ENCODE measurements at places on chromosomes 2 and 18. TPM values are rescaled to one million over a fixed set of nuclear protein-coding genes. Genes with fewer than 3 reads are reported as not detected.

DNA sequence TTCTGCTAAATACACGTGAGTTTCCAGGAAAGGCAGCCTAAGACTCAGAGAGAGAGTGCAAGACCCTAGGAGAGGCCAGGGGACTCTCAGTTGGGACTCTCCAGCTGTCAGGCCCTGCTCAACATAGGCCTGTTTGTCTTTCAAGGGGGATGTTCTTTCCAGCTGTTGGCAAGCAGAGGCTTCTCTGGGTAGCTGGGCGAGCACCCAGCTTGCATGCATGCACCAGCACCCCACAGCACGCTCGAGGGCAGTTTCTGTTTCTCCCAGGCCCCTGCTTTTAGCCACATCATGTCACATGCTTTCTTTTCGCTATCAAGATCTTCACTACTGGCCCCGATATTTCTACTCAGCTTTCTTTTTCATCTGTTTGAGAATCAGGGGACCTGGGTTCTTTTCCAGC lies 479.3 kb upstream of the HS6ST1 start:
- H3K36me3 ChIP-seq, result no peaks in the 10 kb centered on the region
- H3K27ac ChIP-seq, result peak overlapping the region; percentile 26
- H3K27me3 ChIP-seq, result no peaks in the 10 kb centered on the region
- no peaks in the 10 kb centered on the region for H3K4me1 ChIP-seq
- H3K4me3 ChIP-seq, result no peak overlapping the region

GKN1 gene
- not detected for total RNA-seq

IL1RL1 gene
- total RNA-seq, result 0.45 TPM

- H3K27me3 ChIP-seq, result no peaks in the 10 kb centered on the region
- H3K27ac ChIP-seq, result peak overlapping the region; percentile 26
- DNase-seq, result no peak
- no peak overlapping the region for H3K4me3 ChIP-seq
Measured at GRCh38 chr2:130824492-130825061, 12.1 kb upstream of the ARHGEF4 start.

DNA sequence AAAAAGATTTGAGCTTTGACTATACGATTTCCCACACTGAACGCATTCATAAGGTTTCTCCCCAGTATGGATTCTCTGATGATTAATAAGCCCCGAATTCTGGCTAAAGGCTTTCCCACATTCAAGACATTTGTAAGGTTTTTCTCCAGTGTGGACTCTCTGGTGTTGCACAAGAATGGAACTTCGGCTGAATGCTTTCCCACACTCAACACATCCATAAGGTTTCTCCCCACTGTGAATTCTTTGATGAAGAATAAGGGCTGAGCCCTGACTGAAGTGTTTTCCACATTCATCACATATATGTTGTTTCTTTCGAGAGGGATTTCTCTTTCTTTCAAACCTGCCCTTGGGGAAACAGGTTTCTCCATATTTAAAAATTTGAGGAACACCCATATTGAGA lies 6.9 kb downstream of the ZNF24 start:
- H3K36me3 ChIP-seq, result peaks cover 85% of the 10 kb centered on the region
- H3K27ac ChIP-seq, result no peak overlapping the region
- no peak for DNase-seq
- H3K4me1 ChIP-seq, result no peaks in the 10 kb centered on the region
- H3K4me3 ChIP-seq, result no peak overlapping the region

GRCh38 chr18:48605408-48605845 lies 66.6 kb downstream of the CTIF start:
- no peak overlapping the region for H3K4me3 ChIP-seq
- no peaks in the 10 kb centered on the region for H3K36me3 ChIP-seq
- H3K4me1 ChIP-seq, result no peaks in the 10 kb centered on the region
- no peak for DNase-seq

- no peaks in the 10 kb centered on the region for H3K36me3 ChIP-seq
- DNase-seq, result no peak
- H3K4me1 ChIP-seq, result peaks cover 5% of the 10 kb centered on the region
- no peak overlapping the region for H3K4me3 ChIP-seq
- H3K27me3 ChIP-seq, result no peaks in the 10 kb centered on the region
Measured at GRCh38 chr2:129142465-129142864, 823.8 kb upstream of the HS6ST1 start.

PIEZO2 gene
- total RNA-seq, result 2.5 TPM

KCNK3 gene
- total RNA-seq, result 0.66 TPM

DNA sequence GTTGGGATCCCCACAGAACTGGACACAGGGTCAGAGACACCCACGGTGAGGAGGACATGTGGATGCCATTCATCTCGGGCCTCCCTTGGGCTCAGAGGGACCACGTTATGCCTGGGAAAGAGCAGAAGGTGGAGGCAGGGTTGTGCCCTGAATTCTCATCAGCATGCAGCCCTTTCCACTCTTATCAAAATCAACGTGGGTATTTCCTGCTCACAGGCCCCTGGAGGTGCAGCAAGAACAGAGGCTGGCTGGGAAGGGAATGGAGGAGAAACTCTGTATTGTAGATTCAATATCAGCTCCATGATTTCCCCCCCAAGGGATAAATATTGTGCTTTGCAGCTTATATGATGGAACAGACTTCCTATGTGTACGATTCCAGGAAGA lies 90.9 kb downstream of the SETBP1 start:
- no peak for DNase-seq
- no peaks in the 10 kb centered on the region for H3K36me3 ChIP-seq
- no peak overlapping the region for H3K4me3 ChIP-seq

GDF7 gene
- 1.9 TPM for total RNA-seq

- H3K36me3 ChIP-seq, result no peaks in the 10 kb centered on the region
- H3K27ac ChIP-seq, result no peak overlapping the region
- no peak for DNase-seq
- no peaks in the 10 kb centered on the region for H3K27me3 ChIP-seq
- no peaks in the 10 kb centered on the region for H3K4me1 ChIP-seq
- H3K4me3 ChIP-seq, result no peak overlapping the region
Measured at GRCh38 chr18:59446012-59446411, 86.9 kb upstream of the LMAN1 start.

DNA sequence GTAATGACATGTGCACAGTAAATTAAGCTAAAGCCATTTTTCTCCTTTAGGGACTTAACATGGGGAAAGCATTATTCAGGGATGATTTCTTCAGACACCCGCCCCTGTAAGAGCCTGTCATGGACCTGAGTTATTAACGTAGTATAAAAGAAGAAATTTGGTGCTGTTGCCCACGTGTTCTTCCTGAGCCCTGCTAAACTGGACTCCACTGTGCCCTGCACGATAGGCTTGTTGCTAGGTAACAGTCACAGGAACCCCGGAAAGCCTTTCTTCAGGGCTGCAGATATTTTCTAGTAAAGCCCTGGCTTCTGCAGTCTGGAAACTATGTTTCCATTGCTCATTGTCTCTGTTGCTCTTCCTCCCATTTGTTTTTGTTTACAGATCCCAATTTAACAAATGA lies 157.9 kb downstream of the LRRC30 start:
- H3K36me3 ChIP-seq, result no peaks in the 10 kb centered on the region
- no peak overlapping the region for H3K27ac ChIP-seq
- H3K27me3 ChIP-seq, result no peaks in the 10 kb centered on the region
- DNase-seq, result no peak
- no peak overlapping the region for H3K4me3 ChIP-seq
- H3K4me1 ChIP-seq, result no peaks in the 10 kb centered on the region

GRCh38 chr2:173347305-173348168 lies 7.1 kb upstream of the CDCA7 start:
- no peaks in the 10 kb centered on the region for H3K4me1 ChIP-seq
- no peaks in the 10 kb centered on the region for H3K36me3 ChIP-seq
- H3K4me3 ChIP-seq, result no peak overlapping the region

L3MBTL4 gene
- total RNA-seq, result 3.6 TPM

- no peak overlapping the region for H3K4me3 ChIP-seq
- H3K27ac ChIP-seq, result peak overlapping the region; percentile 39
- peaks cover 16% of the 10 kb centered on the region for H3K4me1 ChIP-seq
- no peaks in the 10 kb centered on the region for H3K36me3 ChIP-seq
Measured at GRCh38 chr2:127398239-127398590, 10.4 kb upstream of the MAP3K2 start.

GRCh38 chr2:37832590-37833197 lies 92.4 kb upstream of the RMDN2 start:
- H3K4me3 ChIP-seq, result no peak overlapping the region
- DNase-seq, result peak; percentile 45
- H3K36me3 ChIP-seq, result no peaks in the 10 kb centered on the region
- H3K4me1 ChIP-seq, result peaks cover 3% of the 10 kb centered on the region
- H3K27ac ChIP-seq, result no peak overlapping the region

NAT8 gene
- total RNA-seq, result not detected

DNA sequence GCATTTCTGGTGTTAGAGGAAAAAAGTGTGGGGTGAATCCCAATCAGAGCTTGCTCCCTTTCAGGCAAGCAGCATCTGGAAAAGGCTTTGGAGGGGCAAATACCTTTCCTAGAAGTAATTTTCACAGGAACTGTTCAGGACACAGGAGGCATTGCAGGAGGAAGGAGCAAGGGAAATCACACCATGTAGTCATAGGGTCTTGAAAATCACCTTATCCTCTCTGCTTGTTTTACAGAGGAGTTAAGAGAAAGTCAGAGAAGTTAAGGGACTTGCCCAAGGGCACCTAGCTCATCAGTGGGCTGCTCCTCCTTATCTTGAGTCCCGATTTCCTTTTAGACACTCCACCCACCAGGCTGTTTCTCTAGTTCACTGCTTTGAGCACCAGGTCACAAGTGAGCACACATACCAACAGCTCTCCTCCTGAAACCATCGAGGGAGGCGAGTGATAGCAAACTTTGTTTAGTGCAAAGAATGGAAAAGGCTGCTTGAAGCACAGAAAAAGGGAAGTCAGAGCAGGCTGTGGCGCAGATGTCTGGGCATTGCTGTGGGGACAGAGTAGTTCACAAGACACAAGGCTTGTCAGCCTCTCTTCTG lies 89.2 kb upstream of the CXCR4 start:
- H3K4me3 ChIP-seq, result no peak overlapping the region
- no peak overlapping the region for H3K27ac ChIP-seq
- H3K4me1 ChIP-seq, result no peaks in the 10 kb centered on the region
- no peaks in the 10 kb centered on the region for H3K36me3 ChIP-seq
- no peaks in the 10 kb centered on the region for H3K27me3 ChIP-seq

- no peak overlapping the region for H3K27ac ChIP-seq
- H3K27me3 ChIP-seq, result peaks cover 17% of the 10 kb centered on the region
- no peak for DNase-seq
- no peaks in the 10 kb centered on the region for H3K36me3 ChIP-seq
- H3K4me1 ChIP-seq, result peaks cover 24% of the 10 kb centered on the region
- no peak overlapping the region for H3K4me3 ChIP-seq
Measured at GRCh38 chr2:169765523-169765922, 31.9 kb downstream of the KLHL23 start.

GRCh38 chr18:68456985-68457384 lies 257.9 kb downstream of the TMX3 start:
- no peak overlapping the region for H3K4me3 ChIP-seq
- no peaks in the 10 kb centered on the region for H3K27me3 ChIP-seq
- no peaks in the 10 kb centered on the region for H3K36me3 ChIP-seq
- H3K27ac ChIP-seq, result no peak overlapping the region

GRCh38 chr2:67272195-67272594 lies 124.9 kb upstream of the ETAA1 start:
- no peak for DNase-seq
- H3K4me3 ChIP-seq, result no peak overlapping the region
- H3K27me3 ChIP-seq, result no peaks in the 10 kb centered on the region

DNA sequence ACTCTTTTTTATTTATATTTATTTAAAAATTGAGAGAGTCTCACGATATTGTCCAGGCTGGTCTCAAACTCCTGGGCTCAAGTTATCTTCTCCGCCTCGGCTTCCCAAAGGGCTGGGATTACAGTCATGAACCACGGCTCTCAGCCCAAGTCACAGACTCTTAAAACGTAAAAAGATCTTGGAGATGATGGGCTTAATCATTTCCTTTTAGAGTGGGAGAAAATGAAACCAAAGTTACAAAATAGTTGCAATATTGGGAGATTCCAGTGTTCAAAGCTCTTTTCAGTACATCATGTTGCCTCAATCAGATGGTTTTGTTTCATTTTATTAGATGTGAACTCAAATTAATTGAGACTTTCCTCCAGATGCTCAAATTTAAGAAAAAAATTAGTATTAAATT lies 151.4 kb upstream of the XPO1 start:
- no peaks in the 10 kb centered on the region for H3K36me3 ChIP-seq
- no peaks in the 10 kb centered on the region for H3K27me3 ChIP-seq
- no peak overlapping the region for H3K27ac ChIP-seq
- H3K4me3 ChIP-seq, result no peak overlapping the region
- no peak for DNase-seq

DNA sequence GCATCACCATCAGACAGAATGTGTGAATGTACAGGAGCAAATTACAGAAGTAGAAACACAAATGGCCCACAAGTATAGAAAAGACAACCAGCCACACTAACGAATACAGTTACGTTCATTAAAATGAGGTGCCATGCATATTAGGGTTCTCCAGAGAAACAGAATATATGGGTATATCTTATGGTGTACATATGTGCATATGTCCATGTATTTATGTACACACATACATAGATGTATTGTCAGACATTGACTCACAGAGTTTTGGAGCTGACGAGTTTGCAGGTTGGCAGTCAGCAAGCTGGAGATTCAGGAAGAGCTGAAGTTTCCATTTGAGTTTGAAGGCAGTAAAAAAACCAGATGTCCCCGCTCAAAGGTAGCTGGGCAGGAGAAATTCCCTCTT lies 33.0 kb downstream of the COPS9 start:
- no peaks in the 10 kb centered on the region for H3K36me3 ChIP-seq
- no peak for DNase-seq
- no peak overlapping the region for H3K27ac ChIP-seq
- no peaks in the 10 kb centered on the region for H3K27me3 ChIP-seq
- H3K4me1 ChIP-seq, result no peaks in the 10 kb centered on the region
- no peak overlapping the region for H3K4me3 ChIP-seq

CIB4 gene
- total RNA-seq, result not detected

IL1R2 gene
- 61.7 TPM for total RNA-seq

DNA sequence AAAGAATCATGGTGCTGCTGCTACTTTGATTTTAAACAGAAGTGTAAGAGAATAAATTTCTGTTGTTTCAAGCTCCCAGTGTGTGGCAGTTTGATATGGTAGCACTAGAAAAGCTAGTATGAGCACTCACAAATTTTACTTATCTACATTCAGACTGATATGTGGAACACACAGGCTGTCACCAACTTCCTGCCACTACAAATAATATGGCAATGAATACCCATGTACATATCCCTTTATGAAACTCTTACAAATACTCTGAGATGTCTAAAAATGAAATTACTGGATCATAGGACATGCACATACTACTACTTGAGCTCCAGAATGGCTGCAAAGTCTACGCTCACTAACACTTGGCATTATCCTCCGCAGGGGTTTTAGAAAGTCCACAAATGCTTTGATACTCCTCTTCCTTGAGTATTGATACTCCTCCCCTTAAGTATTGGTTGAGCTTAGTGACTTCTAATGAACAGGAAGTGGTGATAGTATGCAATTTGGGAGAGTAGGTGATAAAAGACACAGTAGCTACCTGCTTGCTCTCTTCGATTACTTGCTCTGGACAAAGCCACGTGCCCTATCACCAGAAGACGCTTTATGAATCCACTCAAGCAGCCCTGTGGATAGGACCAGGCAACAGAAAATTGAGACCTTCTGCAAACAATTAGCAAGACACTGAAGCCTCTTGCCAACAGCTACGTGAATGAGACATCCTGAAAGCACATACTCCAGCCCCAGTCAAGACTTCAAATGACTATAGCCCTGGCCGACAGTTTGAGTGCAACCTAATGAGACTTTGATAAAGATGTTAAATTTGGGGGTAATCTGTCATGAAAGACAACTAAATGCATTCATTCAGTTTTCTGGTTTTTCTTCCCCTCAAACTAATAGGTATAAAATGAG lies 35.4 kb downstream of the FBXO11 start:
- no peak overlapping the region for H3K27ac ChIP-seq
- H3K4me1 ChIP-seq, result peaks cover 61% of the 10 kb centered on the region
- no peak overlapping the region for H3K4me3 ChIP-seq
- H3K36me3 ChIP-seq, result no peaks in the 10 kb centered on the region

ALPP gene
- total RNA-seq, result not detected

CD8B2 gene
- not detected for total RNA-seq

GRCh38 chr18:75478996-75479880 lies 51.7 kb upstream of the SMIM21 start:
- no peak overlapping the region for H3K4me3 ChIP-seq
- no peaks in the 10 kb centered on the region for H3K36me3 ChIP-seq
- H3K4me1 ChIP-seq, result no peaks in the 10 kb centered on the region
- H3K27me3 ChIP-seq, result no peaks in the 10 kb centered on the region
